Transverse colon (tissue), 4 donors: ENCODE measurements at places on chromosomes 11 and 22. TPM values are rescaled to one million over a fixed set of nuclear protein-coding genes. Genes with fewer than 3 reads are reported as not detected.
A peak's percentile ranks its signal among the peaks of the same experiment; 100 is the strongest.

DNA sequence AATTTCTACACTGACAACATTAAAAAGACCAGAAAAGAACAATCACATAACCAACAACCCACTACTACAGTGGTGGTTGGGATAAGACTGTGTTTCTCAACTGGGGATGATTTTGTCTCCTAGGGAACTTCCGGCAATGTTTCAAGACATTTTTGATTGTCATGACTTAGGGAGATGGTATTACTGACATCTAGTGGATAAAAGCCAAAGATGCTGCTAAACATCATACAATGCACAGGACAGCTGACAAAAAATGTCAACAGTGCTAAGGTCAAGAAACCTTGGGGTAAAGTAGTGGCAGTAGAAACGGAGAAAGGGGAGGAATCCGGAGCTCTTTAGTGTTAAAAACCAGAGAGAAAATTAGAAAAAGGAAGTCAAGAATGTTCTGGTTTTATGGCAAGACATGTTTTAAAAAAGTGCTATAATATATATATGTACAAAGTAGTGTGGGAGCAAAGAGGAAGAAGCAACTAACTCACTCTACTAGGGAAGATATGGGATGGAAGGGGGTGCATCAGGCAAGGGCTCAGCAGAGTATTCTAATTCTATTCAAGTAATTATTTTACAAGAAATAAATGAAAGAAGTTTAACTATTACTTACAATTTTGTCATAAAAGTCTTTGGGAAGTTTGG is 37.2 kb downstream of the CKAP5 start:
- no peak for DNase-seq

DNA sequence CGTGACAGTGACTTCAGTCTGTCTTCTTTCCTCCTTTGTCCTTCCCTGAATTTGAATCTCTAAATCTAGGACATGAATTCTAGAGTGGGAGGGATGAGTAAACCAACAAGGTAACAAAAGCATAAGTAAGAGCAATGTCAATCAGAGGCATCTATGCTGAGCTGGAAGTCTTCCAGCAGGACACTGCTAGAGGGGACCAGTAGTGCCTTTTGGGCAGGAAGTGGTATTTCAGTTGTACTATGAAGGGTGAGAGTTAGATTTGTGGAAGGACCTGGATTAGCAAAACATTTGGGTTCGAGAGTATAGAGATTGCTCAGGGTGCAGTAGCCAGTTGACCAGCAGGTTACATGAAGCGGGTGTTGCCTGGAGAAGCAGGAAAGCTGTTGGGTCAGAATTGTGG is 40.3 kb downstream of the MEI1 start:
- no peak for DNase-seq

DNA sequence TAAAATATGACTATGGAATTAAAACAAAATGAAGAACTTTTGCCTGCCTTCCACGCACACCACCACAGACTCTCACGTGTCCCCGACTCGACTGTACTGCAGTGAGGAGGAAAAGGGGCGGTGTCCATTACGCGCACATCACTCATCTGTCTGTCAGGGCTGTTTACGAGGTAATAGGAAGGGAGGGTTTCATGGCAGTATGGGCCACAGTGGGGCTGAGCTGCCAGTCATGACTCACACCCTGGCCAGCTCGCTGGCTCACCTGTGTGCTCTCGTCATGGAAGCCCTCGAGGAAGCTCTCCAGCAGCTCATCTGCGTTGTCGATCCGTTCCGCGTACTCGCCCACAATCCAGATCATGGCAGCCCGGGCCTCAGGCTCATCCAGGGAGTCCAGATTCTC is 33.5 kb upstream of the RASL10A start:
- DNase-seq = no peak

The GTSE1 gene
- total RNA-seq = 1.00 TPM

DNA sequence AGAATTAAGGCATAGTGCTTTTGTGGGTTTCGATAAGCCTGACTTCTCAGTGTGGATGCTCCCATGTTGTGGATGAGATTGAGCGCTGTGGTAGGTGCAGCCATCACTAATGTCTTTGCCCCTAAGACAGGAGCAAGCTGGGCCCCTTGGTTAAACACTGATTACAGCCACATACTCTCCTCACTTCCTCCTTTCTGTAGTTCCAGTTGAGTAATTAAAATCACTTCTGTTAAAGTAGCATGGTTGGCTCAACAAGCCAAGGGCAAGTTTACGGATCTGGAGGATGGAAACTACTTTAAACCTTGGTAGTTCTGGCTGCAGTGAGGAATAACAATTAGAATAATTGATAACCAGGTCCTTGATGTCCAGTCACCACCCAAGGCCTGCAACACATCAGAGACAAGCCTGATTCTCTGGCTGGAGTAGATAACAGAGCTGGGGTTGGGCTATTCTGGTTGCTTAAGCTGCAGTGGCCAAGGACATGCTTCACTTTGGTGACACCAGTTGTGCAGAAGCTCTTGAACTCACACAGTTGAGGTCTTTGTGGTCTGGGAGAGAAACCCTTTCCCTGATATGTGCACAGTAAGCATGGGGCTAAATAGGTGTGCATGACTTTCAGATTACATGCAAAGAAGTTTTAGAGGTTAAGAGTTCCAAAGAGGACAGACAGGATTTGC is 81.3 kb downstream of the KIRREL3 start:
- DNase-seq = no peak

The UBE2L6 gene
- total RNA-seq = 24.3 TPM

The MS4A15 gene
- not detected for total RNA-seq

- no peak for DNase-seq
These were observed 20.6 kb downstream of the PHLDB1 start for GRCh38 chr11:118628031-118628430.

DNA sequence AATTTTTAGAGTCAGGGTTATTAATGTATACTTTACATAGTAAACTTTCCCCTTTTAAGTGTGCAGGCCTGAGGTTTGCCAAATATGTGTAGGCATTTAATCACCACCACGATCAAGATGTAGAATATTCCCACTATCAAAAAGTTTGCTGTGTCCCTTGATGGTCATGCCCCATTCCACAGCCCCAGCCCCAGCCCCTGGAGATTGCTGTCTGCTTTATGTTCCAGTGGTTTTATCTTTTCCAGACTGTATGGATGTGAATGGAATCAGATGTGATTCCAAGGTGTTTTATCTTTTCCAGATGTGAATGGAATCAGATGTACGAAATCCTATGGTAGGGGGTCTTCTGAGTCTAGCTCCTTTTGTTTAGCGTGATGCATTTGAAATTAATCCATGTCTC is 93.1 kb upstream of the B3GAT1 start:
- DNase-seq = no peak

DNA sequence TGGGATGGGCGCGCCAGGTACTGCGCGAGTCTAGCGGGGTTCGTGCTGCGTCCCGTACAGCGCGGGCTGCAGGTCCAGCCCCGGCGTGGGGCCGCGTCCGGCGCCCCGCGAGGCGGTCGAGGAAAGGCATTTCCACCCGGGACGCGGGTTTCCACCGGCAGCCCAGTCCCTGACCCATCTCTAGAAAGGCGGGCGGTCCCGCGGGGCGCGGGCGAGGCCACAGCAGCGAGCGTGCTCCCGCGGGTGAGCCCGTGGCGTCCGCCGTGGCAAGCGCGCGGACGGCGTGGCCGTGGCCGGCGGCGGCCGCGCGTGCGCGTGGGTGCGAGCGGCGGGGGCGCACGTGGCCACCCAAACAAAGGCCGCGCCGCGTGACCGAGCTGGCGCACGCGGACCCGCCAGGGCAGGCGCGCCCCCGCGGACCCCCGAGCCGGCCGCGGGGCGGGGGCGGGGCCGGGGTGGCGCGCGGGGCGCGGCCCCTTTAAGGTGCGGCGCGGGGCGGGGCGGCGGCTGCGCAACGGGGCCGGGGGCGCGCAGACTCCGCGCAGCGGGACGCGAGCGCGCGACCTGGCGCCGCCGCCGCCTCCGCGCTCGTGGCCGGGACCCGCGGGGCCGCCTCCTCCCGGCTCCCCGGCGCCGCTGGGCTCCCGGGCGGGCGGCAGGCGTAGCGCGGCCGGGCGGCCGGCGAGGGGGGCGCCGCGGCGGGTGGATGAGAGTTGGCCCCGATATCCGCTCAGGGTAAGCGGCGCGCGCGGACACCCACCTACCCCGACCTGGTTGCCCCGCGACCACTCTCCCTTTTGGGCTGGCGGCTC is 39.3 kb upstream of the CELSR1 start:
- DNase-seq = peak; percentile 66

- DNase-seq = no peak
These were observed 30.5 kb downstream of the DIXDC1 start for GRCh38 chr11:111967649-111968048.

DNA sequence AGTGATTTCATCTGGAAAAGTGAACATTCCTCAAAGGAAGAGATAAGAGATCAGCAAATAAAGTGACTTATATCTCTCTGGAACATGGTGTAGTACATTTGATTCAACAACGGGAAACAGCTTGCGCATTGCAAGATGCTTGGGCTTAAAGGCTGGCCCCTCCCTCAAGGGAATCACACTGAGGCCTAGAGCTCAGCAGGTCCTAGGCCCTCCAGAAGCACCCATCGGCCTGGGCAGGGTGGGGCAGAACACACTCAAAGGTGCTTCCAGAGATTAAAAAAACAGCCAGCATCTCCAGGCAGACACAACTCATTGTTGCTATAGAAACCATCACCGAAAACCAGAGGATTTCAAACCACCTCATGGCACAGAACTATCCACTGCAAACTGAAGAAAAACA is 69.0 kb upstream of the ARFGAP3 start:
- DNase-seq = no peak

GRCh38 chr22:22110548-22111266 is 128.1 kb upstream of the TOP3B start:
- peak; percentile 51 for DNase-seq

DNA sequence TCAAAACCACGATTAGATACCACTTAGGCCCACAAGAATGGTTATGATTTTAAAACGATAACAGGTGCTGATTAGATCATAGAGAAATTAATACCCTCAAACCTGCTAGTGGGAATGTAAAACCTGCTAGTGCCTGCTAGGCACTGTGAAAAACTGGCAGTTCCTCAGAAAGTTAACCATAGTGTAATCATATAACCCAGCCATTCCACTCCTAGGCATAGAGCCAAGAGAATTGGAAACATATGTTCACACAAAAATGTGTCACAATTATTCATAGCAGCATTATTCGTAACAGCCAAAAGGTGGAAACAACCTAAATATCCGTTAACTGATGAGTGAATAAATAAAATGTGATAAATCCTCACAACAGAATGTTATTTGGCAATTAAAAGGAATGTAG is 122.2 kb upstream of the SYN3 start:
- DNase-seq = no peak

The RAB39A gene
- total RNA-seq = 0.68 TPM

The CST6 gene
- total RNA-seq = not detected

GRCh38 chr22:46262449-46263215 is 511 bp downstream of the PKDREJ start:
- peak; percentile 71 for DNase-seq

DNA sequence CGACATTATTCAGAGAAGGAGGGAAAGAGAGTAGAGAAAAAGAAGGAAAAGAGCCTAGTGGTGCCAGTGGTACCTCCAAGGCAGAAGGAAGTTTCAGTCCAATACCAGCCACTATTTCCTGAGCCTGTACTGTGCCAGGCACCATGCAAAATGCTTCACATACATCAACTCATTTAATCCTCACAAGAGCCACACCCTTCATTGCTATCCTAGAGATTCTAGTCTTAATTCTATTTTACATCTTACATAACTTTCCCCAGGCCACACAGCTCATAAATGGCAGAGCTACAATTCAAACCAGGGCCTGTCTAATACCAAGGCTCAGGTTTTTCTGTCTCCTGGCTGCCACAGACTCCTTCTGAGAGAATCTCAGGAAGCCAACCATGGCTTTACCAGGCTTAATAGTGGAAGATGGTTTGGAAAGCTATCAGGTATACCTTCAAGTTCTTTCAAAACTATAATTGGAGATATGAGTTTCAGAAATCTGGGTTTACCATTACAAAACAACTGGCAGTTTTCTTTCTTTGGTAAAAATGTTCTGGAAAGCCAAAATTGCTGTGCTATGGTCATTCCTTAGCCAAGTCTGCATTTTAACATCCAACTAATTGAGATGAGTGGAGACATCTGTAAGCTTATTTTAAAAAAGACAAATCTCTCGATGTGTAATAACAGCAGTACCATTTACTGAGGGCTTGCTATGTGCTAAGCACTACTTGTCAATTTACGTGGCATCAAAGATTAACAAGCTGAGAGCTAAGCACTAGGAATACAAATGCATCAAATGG is 225.1 kb upstream of the PITPNB start:
- no peak for DNase-seq

- DNase-seq = no peak
These were observed 68.4 kb downstream of the TCF20 start for GRCh38 chr22:42202048-42202447.

GRCh38 chr22:44335903-44336803 is 23.4 kb upstream of the SHISAL1 start:
- DNase-seq = no peak

- DNase-seq = no peak
These were observed 480 bp upstream of the MTMR2 start for GRCh38 chr11:95924414-95924760.

DNA sequence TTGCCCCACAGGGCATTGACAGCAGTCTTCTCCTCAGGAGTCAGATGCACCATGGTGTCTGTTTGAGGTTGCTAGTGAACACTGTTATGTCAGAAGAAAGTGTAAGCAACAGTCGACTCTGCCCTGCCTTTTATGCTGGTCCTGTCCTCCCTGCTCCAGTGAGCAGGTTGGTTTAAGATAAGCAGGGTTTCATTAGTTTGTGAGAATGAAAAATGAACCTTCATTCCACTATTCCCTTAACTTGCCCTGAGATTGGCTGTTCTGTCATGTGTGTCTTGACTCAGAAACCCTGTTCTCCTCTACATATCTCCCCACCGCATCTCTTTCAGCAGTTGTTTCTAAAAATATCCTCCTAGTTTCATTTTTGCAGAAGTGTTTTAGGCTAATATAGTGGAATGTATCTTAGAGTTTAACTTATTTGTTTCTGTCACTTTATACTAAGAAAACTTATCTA is at the start of gene HBD:
Gene HBD (minus strand): TSS at position 103 of the 454 bp plus-strand sequence. CDS start 50 bp downstream, at position 53.
- no peak for DNase-seq

- no peak for DNase-seq
These were observed 73.3 kb downstream of the PRSS23 start for GRCh38 chr11:86873573-86874083.

DNA sequence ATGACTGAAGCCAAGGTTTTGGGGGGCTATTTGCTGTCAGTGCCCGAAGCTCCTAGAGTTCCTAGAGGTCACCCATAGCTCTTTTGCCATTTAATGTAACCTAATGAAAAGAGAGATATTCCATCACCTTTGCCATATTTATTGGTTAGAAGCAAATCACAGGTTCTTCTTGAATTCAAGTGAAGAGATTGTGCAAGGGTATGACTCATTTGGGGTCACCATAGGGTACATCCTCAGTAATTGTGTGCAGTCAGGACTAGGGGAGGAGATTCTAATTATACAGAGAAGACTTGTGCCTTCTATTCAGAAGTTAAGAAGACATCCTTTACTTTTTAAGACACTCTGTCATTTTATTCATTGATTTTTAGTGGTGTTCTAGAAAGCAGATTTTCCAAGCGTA is 6.9 kb upstream of the PRAME start:
- DNase-seq = no peak

- no peak for DNase-seq
These were observed 70.2 kb upstream of the TP53AIP1 start for GRCh38 chr11:129012880-129013279.
